Stimulated activated CD8-positive, alpha-beta memory T cell treated with anti-CD3 and anti-CD28 coated beads, Interleukin-7, amount 100 ng/mL, for 24 hours (primary cell): ENCODE measurements at places on chromosomes 5 and 9.

DNA sequence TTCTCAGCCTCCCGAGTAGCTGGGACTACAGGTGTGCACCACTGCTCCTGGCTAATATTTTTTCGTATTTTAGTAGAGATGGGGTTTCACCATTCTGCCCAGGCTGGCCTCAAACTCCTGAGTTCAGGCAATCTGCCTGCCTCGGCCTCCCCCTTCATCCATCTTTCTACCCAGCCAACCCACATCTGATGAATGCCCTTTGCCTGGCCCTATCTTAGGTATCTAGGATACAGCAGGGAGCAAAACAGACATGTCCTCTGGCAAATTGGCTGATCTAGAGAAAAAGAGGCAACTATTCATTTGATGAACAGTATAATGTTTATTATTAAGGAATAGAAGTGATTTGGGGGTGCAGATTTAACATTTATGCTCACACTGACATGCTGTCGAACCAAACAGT lies 123.0 kb downstream of the TRIO start:
- no peak for DNase-seq

GRCh38 chr5:41524174-41524573 lies 13.8 kb upstream of the PLCXD3 start:
- no peak for DNase-seq

DNA sequence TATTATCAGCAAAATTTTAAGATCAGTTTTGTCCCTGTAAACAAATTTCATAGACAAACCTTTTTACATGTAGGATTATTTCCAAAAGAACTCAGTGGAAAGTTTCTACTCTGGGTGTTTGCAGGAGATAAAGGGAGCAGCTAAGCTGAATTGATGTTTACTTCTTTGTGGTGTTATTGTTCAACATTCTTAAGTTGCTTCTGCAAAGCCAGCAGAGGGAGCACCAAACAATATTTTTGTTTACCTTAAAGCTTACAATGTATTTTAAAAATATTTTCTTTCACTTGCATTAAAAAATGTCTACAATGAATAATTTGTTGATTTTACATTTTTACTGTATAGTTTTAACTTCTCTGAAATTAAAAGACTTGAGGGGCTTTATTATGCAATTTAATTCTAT lies 135.4 kb downstream of the ATG10 start:
- DNase-seq, result no peak

DNA sequence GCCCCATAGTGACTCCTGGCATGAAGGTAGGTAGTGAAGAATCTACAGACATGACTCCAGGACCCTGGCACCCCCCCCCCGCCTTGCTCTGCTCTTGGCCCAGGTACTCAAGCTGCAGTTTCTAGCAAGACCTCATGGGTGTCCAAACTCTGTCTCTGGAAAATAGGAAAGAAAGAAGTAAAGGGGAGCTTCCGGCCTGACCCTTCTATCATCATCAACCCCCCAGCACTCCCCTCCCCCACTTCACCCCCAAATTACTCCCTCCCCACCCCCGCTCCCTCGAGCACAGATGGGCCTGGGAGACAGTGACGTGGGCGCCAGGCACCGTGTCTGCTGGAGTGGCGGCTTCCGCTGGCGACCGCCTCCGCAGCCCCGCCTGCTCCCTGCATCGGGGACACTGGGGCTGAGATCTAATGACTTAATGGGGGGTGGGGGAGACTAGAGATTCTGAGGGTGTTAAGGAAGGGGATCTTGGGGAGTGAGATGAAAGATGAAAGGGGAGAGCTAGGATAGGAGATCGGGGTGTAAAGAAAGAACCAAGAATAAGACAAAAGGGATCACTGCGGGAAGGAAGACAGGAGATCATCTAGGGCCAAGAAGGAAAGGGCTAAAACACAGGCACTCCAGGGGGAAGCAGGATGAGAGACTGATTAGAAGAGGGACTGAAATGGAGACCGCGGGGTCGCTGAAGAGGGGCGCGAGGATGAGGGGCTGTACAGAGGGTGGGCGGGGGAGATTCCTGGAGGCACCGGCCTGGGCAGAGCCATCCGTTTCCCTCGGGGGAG lies 1.1 kb upstream of the DNAJB5 start:
- no peak for DNase-seq
